Stimulated activated CD4-positive, alpha-beta T cell treated with anti-CD3 and anti-CD28 coated beads, Interleukin-15, amount 100 ng/mL, for 48 hours (primary cell): ENCODE measurements at places on chromosomes 16 and 17.
A peak's percentile ranks its signal among the peaks of the same experiment; 100 is the strongest.

GRCh38 chr17:20203018-20203417, 193.9 kb downstream of the SPECC1 start:
- no peak for DNase-seq

DNA sequence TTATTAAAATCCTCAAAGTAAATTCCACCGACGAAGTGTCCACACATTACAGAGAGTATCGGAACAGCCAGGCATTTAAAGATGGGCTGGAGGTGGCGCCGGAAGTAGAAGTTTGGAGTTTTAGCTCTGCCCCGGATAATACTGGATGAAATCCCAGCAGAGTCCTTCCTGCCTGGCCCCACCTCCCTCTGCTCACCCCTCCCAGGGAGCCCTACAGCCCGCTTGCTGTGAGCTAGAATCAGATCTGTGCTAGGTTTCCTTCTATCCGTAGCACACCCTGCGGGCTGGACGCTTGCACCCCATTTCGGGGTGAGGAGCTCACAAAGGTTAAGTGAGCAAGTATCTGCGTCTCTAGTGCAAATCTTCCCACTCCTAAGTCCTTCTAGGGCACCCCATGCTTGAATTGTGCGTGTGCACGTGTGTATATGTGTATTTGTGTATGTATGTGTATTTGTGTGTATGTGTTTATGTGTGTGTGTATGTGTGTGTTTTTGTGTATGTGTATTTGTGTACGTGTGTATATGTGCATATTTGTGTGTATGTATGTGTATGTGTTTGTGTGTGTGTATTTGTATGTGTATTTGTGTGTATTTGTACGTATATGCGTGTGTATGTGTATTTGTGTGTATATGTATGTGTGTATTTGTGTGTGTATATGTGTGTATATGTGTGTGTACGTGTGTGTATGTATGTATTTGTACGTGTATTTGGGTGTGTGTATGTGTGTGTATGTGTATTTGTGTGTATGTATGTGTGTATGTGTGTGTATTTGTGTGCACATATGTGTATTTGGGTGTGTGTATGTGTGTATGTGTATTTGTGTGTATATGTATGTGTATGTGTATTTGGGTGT, 61.4 kb downstream of the HAPSTR1 start:
- DNase-seq: no peak

- no peak for DNase-seq
These were observed 183.6 kb downstream of the IRF8 start for GRCh38 chr16:86082418-86083030.

DNA sequence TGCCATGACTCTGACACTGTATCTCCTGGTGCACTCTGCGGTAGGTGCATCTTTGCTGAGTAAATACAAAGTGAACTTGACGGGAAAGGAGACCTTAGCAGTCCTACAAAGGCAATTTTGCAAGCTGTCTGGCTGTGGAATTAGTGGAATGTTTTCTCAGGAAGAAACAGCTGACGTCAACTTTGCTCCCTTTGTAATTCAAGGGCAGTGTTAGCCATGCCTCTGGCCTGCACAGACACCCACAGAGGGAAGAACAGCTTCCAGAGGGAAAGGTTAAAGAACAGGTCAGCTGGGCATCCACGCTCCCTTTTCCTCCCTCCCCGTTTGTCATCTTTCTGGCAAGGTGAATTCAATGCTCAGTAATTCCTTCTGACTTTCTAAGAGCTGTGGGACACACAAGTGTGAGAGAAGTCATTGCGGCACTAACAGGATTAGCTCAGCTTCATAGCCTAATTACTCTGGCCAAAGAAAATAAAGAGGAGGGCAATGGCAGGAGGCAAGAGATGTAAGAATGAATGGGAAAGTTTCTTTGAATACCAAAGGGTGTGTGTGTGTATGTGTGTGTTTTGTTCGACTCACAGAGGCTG, 476.9 kb upstream of the GOT2 start:
- DNase-seq: no peak

DNA sequence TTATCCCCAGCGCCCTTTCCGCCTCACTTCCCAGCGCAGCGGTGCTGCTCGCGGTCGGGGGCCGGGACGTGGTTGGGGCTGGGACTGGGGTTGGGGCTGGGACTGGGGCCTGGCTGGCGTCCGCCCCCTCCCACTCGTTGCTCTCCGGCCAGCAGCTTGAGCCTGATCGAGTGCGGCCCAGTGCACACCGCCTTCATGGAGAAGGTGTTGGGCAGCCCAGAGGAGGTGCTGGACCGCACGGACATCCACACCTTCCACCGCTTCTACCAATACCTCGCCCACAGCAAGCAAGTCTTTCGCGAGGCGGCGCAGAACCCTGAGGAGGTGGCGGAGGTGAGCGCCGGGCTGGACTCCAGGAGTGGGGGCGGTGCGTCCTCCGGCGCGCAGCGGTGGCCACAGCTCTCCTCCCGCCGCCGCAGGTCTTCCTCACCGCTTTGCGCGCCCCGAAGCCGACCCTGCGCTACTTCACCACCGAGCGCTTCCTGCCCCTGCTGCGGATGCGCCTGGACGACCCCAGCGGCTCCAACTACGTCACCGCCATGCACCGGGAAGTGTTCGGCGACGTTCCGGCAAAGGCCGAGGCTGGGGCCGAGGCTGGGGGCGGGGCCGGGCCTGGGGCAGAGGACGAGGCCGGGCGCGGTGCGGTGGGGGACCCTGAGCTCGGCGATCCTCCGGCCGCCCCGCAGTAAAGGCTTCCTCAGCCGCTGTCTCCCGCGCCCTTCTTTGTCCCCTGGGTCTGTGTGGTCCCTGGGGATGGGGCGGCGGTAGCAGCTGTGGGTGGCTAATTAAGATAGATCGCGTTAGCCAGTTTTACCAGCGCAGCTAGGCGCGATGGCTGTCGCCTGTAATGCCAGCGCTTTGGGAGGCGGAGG, 1.8 kb downstream of the HSD17B1 start:
- peak; percentile 69 for DNase-seq
